Suprapubic skin (tissue), 4 donors: ENCODE measurements at places on chromosomes 13 and 19.

GRCh38 chr13:21059641-21060337 is 1.6 kb downstream of the LATS2 start:
- peak; percentile 70 for DNase-seq

- no peak for DNase-seq
Measured at GRCh38 chr13:103012646-103013045, 53.6 kb downstream of the SLC10A2 start.

GRCh38 chr13:50588491-50589130 is 254.9 kb downstream of the DLEU7 start:
- no peak for DNase-seq

DNA sequence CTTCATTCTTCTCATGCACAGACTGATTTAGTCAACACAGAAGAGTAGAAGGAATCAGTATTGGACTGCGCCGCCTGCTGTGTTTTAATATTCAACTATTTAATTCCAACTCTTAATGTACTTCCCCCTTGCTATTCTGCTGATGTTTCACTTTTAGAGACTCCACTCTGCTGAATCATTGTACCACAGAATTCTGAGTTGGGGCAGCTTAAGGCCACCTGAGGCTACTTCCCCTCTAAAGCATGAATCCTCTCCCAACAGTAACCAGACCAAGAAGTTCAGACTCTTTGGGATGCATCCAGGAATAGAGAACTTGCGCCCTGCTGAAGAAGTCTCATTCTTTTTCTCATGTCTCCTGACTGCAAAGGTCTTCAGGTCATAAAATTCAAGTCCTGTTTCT is 708.8 kb downstream of the UQCRFS1 start:
- no peak for DNase-seq

- no peak for DNase-seq
Measured at GRCh38 chr13:42656161-42656560, 82.2 kb downstream of the TNFSF11 start.

DNA sequence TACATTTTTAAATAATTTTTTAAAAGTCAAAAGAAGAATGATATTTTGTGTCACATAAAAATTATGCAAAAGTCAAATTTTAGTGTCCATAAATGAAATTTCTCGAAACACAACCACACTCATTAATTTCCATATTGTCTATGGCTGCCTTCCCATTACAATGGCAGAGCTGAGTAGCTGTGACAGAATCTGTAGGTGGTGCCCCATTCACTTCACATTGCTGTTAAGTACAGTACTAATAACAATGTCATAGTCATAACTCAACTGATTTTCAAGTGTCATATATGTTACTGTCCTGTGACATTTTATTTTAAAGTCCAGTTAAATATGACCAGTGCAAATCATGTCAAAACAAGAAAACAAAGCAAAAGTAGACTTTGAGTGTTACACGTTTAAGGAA is 114.3 kb downstream of the SPRY2 start:
- no peak for DNase-seq

DNA sequence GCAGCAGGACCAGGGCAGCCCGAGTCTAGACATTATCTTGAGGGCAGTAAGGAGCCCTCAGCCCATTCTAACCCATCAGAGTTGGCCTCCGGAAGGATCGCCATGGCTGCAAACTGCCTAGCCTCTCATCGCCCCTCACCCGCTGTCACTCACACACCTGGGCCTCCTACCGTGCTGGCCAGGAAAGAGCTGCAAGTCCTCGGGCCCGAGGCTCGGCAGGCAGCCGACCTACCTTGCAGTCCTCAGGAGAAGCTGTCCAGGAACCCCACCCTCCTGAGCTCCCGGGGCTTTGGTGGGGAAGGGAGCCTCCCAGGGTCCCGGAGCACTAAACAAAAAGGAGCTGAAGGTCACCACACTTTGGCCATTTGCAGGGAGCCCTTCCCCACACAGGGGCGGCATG is 46.8 kb downstream of the CCNE1 start:
- DNase-seq = no peak

- DNase-seq = no peak
Measured at GRCh38 chr13:93199856-93200255, 26.8 kb upstream of the GPC6 start.
